ENCODE measurements at places on chromosomes 12 and 14. TPM values are rescaled to one million over a fixed set of nuclear protein-coding genes. Genes with fewer than 3 reads are reported as not detected.

Gene RNU4-1
- total RNA-seq = 2,591 TPM

Gene PRR13
- total RNA-seq = 159 TPM

Gene SERPINA5
- 0.36 TPM for total RNA-seq

Gene NTF3
- total RNA-seq = 8.9 TPM

Gene OR4K14
- total RNA-seq = not detected

Gene NR4A1
- 1.6 TPM for total RNA-seq

Gene GZMB
- total RNA-seq = not detected

Gene DACT1
- total RNA-seq = 55.0 TPM

Gene KRT6C
- total RNA-seq = not detected

Gene TAS2R14
- 1.7 TPM for total RNA-seq

Gene KRT73
- not detected for total RNA-seq

Gene NRXN3
- 18.0 TPM for total RNA-seq

Gene ACSS3
- total RNA-seq = 13.9 TPM

Gene PLD4
- 0.14 TPM for total RNA-seq

Gene LMO3
- 0.99 TPM for total RNA-seq

Gene DDIT3
- total RNA-seq = 45.1 TPM

Gene KRT4
- total RNA-seq = not detected

Gene MYF6
- not detected for total RNA-seq

Gene JAG2
- total RNA-seq = 6.6 TPM

Gene AGAP2
- total RNA-seq = 0.17 TPM

Gene KRT80
- total RNA-seq = 2.8 TPM

Gene GLI1
- total RNA-seq = 5.8 TPM

Gene BDKRB2
- total RNA-seq = 0.89 TPM

Measured in astrocyte (in vitro differentiated cells and primary cell).